AG10803 (cell line): ENCODE measurements at places on chromosomes 7 and 10.

- no peak for DNase-seq
These were observed 14.3 kb downstream of the PTPRE start for GRCh38 chr10:127921075-127921752.

DNA sequence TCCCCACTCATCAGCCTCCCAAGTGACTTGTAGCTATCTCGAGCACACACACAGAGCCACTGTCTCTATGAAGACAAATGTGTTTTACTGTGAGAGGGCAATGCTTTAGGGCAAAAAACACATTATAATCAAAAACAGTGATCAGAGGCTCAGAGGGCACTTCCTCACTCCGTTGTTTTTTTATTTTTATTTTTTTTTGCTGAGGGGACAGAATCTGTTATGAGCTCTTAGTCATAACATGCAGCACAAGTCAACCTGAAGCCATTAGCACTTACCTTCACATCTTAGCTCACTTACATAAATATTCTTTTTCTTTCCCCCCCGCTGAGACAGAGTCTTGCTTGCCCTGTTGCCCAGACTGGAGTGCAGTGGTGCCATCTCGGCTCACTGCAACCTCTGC, 157.7 kb downstream of the CALN1 start:
- no peak for DNase-seq

- no peak for DNase-seq
These were observed 6.0 kb upstream of the HIPK2 start for GRCh38 chr7:139783647-139784385.

GRCh38 chr10:58177362-58177947, 90.2 kb downstream of the IPMK start:
- DNase-seq, result peak; percentile 53

GRCh38 chr7:446289-446935, 73.2 kb downstream of the PDGFA start:
- DNase-seq, result no peak

DNA sequence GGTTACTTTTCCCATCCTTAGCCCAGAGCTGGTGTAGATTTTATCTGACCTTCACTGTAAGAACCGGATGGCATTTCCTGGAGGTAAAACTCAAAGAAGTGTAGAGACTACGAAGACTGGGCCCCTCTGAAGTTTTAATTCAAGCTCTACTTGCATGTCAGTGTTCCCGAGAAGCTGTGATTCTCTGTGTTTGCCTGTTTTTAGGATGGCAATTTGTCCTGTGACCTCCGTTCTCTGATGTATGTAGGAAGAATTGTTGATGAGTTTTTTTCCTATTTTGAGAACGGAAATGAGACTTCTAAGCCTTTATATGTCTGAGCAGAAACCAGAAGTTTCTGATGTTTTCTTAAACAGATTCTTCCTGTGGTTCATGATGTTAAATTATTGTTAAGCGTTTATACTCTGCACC, 94.1 kb downstream of the CDCA7L start:
- no peak for DNase-seq

DNA sequence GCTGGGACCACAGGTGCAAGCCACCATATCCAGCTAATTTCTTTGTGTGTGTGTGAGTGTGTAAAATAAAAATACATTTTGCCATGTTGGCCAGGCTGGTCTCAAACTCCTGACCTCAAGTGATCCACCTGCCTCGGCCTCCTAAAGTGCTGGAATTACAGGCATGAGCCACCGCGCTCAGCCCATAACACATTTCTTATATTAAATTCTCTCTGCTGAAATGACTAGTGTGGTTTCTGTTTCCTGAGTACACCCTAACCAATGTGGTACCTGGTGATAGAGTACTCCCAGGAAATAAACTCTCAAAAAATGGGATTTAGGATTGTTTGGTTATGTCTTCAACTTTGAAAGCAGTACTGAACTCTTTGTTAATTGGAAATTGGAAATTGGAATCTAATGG, 19.4 kb upstream of the FHIP2A start:
- DNase-seq, result no peak

GRCh38 chr7:116551692-116552091, 26.9 kb downstream of the CAV1 start:
- DNase-seq, result no peak

GRCh38 chr10:6195846-6196245, 6.9 kb upstream of the PFKFB3 start:
- no peak for DNase-seq
